ENCODE measurements at places on chromosomes 11 and 22. TPM values are rescaled to one million over a fixed set of nuclear protein-coding genes. Genes with fewer than 3 reads are reported as not detected.

ZNF215 gene
- 2.3 TPM for total RNA-seq

MB gene
- total RNA-seq = not detected

BRSK2 gene
- total RNA-seq = 1.8 TPM

RRAS2 gene
- total RNA-seq = 55.8 TPM

CRYBB1 gene
- not detected for total RNA-seq

- no peak for DNase-seq
Observed at GRCh38 chr11:77207019-77207485, 79.0 kb downstream of the MYO7A start.

DNA sequence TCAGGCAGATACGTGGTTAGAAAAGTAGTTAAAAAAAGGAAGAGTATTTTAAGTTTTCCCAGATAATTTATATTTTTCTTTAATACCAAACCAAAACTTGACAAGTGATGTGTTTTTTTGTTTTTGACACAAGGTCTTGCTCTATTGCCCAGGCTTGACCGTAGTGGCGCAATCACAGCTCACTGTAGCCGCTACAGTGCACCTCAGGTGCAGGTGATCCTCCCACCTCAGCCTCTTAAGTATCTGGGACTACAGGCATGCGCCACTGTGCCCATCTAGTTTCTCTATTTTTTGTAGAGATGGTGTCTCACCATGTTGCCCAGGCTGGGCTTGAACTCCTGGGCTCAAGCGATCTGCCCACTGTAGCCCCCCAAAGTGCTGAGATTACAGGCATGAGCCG lies 92.5 kb downstream of the MTMR3 start:
- DNase-seq = no peak

DNA sequence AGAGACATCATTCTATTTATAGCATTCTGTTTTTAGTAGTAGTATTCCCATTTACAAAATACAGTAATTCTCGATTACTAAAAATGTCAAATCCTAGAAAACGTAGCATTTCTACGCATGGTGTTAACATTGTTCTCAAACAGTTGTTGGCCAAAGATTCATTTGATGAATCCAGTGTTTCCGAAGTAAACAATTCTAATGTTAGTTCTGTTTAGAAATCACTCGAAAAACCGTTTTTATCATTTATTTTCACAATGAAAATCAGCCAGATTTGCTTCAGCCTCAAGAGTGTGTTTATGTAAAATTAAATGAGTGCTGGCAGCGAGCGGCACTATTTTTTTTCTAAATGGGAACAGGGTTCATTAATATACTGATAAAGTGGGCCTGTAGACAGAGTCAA lies 7.1 kb downstream of the MS4A18 start:
- no peak for DNase-seq

- DNase-seq = peak; percentile 93
Observed at GRCh38 chr11:126989942-126990715, 10.4 kb downstream of the KIRREL3 start.

DNA sequence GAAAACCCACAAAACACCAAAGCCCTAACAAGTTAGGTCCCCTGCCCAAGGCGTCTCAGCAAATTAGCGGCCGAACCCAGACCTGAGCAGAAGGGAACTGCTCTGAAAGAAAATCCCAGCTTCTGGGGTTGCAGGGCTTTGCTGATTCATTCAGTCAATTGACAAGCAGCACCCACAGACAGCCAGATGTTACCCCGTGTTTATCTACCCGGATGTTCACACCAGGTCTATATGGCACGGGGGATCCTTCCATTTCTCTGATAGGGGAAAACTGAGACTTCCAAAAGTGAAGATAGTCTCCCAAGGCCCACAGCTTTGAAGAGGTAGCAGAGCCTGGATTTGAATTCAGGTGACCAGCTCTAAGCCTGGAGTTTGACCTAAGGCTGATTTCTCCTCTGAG lies 14.0 kb upstream of the OAF start:
- DNase-seq = no peak

DNA sequence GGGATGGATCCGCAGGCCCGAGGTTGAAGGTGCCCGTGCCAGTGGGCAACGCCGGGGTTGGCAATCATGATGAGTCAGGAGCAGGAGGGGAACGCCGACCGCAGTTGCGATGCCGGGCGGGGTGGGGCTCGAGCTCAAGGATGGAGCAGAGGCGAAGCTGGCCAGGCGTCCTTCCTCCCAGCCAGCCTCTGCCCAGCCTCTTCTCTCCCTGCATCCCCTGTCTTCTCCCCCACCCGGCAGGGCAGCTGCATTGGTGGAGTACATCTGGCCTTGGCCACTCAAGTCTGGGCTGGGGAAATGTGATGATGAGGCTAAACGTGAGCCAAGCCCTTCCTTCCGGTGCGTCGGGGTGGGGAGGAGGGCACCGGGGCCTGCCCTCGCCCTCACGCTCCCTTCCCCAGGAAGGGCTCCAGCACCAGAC lies 3.9 kb downstream of the IFITM10 start:
- DNase-seq = peak; percentile 89

- DNase-seq = no peak
Observed at GRCh38 chr11:111691176-111691575, 75.0 kb downstream of the PPP2R1B start.

- DNase-seq = no peak
Observed at GRCh38 chr11:14519597-14519916, 629 bp downstream of the PSMA1 start.

- peak; percentile 44 for DNase-seq
Observed at GRCh38 chr22:47367107-47367690, 604.7 kb downstream of the TBC1D22A start.

DNA sequence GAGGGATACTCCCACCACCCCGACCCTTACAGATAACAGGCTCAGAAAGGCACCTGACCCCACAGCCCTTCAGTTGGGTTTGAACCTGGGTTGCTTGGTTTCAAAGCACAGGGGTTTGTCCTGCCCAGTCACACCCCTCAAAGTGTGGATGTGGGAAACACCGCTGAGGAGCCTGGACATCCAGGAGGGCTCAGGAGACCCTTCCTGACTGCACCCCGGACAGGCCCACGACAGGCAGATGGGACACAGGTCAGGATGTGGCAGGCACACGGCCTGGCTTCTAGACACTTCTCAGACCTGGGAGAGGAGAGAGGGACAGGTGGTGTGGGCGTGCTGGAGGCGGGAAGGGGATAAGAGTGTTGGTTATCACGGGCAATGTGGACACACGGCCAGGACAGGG lies 932.3 kb downstream of the BRD1 start:
- DNase-seq = peak; percentile 55

DNA sequence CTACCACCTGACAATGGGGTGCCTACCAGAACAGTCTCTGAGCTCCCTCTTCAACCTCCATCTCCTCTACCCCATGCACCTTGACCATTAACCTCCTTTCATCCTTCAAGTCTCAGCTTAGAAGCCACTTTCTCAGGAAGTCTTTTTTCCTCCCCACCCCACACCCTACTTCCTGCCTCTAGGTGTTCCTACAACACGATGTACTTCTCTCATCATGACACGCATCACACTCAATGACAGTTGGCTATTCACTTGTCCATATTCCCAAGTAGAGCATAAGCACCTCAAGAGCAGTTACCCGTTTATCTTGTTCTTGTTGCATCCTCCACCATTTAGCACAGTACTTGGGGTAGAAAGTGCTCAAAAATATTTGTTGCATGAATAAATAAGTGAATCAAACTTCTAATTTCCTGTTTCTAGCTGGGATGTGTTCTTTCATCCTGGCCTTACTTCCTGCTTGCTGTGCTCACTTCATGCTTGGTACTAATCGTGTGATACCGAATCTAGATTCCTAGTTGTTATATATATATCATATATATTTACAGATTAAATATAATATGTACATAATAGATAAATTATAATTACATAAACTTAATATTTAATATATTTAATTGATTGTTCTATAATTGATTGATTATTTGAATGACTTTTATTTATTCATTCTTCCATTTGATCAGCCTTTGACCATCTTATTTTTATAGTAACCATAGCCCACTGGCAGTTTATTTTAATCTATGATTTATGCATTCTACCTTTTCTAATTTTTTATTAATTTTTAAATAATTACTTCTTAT lies 177.5 kb upstream of the TMEM45B start:
- DNase-seq = no peak

DNA sequence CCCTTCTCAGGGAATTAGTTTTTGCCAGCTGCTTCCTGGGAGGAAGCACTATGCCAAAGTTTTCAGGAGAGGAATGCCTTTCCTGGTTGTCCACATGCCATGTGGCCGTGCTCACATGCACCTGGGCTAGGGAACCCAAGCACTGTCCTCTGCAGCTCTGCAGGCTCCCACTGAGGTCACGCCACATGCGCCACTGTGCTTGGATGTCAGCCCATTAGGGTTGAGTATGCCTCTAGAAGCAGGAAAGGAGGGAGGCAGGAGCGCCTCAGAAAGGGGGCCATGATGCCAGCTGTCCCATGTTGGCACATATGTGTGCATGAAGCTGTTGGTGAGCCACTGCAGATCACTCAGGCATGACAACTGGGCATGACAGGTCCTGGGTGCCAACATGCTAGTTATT lies 81.6 kb upstream of the SUSD2 start:
- peak; percentile 52 for DNase-seq

- no peak for DNase-seq
Observed at GRCh38 chr22:35921044-35921443, 107.6 kb downstream of the RBFOX2 start.
